ENCODE measurements at places on chromosomes 1 and 21.

DNA sequence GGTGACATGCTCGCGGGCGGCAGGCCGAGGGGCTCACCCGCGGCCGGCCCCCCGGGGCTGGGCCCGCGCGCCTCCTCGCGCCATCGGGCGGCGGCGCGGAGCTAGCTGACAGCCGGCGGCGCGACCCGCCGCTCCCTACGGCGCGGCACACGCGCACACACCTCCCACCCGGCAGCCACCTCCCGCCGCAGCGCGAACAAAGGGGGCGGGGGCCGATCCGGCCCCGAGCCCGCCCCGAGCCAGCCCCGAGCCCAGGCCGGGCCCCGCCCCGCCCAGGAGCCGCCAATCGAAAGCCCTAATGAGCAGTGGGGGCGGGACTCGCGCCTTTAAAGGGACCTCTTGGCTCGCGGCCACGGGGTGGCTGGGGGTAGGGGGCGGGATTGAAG, at the start of gene KIF21B:
Gene KIF21B, minus strand, starts transcription at position 198 of the 386 bp plus-strand sequence. CDS start 331 bp downstream, outside the sequence.
- DNase-seq = peak; percentile 76

GRCh38 chr1:85365851-85366250, 89.4 kb upstream of the BCL10 start:
- DNase-seq = no peak

DNA sequence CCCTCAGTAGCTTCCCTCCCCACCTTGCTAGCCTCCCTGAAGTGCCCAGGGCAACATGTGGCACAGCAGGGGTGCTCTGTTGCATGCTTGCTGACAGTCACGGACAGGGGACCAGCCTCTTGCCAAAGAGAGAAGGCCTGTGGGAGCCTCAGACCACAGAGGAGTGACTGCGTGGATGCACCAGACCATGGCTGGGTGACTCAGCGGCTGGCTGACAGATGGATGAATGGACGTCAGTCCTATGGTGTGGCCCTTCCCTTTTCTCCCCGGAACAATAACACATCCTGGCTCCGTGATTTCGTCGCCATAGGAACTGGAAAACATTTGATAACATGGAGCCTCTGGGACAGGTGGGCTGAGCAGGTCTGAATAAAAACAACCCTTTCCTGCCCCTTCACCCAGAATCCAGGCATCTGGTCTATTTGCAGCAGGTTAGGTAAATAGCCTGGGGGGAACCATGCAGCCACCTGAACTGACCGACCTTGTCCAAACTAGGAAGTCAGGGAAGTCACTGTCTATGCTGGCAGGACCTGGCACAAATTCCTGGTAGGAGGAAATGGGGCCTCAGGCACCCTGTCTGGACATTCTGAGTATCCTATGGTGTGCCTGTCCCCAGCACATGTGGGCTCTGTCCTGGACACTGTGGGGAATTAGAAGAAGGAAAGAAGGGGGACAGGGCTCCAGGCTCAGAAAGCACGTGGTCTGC, 53.3 kb downstream of the NENF start:
- peak; percentile 90 for DNase-seq

DNA sequence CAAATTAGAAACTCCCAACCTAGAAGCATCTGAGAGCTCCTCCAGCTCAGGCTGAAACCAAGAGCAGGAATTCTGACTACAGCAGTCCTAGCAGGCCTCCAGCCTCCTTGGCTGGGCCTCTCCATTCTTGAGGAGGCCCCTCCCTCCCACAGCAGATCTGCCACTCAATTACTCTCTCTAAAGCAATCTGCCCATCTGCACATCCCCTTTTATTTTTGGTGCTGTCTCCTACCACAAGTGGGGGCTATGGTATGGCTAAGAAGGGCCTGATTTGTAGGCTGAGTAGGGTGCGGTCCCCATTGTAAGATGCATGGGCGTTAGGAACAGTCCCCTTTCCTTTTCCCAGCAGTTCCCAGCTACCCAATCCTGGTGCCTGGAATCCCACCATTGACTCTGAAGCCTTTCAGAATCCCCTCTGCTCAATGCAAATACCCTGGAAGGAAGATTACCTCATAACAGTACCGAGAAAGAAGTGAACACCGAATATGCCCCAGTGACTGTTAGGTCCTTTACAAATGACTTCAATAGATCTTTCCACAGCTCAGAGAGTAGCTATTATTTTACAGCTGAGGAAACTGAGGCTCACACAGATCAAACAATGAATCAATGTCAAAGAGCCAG, 11.6 kb upstream of the TTC39A start:
- no peak for DNase-seq

DNA sequence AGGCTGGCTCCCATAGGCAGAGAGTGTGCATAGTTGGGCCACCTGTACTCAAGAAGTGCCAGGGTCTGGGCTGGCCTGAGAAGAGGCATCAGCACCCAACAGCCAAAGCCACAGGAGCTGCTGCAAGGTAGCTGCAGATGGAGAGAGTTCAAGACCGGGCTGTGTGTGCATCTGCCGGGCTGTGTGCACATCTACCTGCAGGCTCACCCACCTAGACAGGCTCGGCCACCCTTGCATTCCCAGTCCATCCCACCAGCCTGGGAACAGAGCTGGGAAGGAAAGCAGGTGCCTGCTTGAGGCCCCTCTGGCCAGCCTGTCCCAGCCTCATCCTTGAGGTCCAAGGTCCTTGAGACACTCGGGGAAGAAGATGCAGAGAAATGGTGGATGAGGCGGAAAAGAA, 194.4 kb upstream of the AJAP1 start:
- no peak for DNase-seq

DNA sequence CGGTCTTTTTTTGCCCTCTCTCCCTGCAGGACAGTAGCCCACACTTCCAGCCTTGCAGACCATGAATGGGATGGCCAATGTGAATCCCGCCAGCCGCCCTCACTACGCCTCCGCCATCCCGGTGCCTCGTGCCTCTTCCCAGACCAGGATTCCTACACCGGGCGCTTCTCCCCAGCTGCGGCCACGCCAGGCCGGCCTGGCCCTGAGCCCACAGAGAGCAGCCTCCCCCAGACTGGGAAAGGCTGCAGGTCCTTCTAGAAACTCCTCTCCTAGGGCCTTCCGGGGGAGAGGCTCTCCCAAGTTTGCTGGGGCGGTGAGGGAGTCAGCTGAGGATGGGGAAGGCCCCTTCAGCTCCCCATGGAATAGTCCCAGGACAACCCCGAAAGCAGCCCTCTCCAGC, 83.9 kb downstream of the NAV1 start:
- DNase-seq = no peak

DNA sequence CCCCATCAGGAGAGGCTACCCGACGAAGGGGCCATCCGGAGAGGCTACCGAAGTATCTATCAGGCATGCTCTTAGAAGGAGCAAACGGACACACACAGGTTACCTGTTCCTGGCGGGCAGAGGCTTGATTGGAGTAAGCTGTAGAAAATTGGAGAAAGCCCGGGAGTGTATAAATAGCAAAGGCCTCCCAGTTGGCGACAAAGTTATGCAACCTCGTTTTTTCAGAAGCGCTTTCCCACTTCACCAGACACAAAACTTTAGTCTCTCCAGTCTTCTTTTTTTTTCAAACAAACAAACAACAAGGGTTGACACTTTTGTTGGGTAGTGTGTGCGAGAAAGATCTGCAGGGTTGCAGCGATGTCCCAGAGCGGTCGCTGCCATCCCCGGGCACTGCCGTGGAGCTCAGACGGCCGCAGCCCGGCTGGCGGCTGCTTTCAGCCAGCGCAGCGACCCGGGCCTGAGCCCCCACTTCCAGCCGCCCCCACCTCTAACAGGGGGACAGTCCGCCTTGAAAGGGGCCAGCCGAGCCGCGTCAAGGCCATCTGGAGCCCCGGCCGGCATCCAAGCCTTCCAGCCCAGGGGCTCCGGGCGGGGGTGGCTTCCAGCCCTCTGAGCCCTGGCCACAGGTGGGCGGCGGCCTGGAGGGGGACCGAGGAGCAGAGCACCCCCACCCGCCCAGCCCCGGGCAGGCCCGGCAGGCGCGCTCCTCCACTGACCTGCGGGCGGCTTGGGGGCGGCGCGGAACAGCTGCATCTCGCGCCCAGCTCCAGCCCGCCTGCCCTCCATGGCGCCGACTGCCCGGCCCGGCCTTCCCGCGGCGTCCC, 616 bp downstream of the MCOLN3 start:
- no peak for DNase-seq

GRCh38 chr1:115056395-115056798, 26.8 kb downstream of the TSHB start:
- DNase-seq = peak; percentile 69

- peak; percentile 45 for DNase-seq
Measured at GRCh38 chr1:201999625-202000238, 10.7 kb upstream of the ELF3 start.

GRCh38 chr21:45572231-45572630, 30.0 kb upstream of the SLC19A1 start:
- DNase-seq = no peak

DNA sequence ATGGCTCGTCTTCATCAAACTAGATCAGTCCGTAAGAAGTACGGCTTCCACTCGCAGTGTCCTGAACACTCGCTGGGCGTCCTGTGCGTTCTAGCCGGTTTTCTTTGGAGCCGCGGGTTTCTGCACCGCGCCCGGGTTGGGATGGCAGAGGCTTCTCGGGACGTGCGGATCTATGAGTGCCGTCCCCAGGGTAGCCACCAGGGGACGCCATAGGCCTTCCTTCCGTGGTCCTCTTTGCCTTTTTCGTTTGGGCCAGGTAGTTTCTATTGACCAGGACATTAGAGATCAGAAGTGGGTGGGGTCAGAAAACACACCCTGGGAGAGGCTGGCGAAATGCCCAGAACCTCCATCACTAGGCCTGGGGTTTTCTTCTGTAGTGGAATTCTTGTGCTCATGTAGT, 273.8 kb downstream of the FAM72C start:
- peak; percentile 14 for DNase-seq

- no peak for DNase-seq
Measured at GRCh38 chr1:99348397-99349132, 84.3 kb downstream of the PLPPR4 start.

DNA sequence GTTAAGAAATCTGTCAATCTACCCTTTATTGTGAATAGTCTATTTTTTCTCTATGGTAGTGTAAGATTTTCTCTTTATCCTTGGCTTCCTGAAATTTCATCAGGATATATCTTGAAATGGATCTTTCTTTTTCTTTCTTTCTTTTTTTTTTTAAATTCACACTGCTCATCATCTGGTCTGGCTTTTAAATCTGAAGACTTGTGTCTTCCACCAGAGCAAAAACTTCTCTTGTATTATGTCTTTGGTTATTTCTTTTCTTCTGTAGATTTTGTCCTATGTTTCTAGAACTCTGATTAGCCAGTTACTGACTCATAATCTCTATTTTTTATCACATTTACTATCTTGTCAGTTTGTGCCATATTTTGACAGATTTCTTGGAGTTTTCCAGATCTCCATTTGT, 133.8 kb upstream of the LMO4 start:
- no peak for DNase-seq

DNA sequence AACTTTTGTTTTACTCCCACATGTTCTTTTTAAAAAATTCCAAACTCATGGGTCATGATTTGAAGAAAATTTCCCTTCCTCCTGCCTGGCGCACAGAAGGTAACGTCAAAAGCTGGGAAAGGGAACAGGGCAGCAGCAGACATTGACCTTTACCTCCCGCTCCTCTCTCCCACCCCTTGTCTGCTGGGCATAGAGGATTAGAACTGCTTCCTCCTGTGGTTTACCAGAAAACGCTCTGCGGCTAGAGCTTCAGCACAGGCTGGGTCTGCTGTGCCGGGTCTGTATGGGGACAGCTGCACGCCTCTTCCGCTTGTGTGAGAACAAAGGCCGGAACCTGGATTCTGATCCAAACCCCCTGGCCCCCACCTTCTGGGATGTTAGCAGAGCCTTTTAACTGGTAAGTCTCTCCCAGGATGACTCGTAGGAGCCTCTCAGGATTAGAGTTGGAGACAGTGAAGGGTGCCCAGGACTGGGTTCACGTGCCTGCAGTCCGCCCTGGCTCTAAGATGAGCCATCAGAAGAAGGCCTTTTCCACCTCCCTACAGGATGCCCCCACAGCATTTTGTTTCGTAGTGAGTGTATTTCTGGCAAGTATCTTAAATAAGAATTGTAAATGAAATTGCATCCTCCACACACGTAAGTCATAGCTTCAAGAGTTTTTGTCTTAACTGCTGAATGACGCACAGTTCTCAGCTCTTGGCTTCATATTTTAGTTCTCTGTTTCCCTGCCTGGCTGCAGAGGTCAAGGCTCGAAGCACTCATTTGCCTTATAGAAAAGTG, 5.2 kb downstream of the H6PD start:
- no peak for DNase-seq

DNA sequence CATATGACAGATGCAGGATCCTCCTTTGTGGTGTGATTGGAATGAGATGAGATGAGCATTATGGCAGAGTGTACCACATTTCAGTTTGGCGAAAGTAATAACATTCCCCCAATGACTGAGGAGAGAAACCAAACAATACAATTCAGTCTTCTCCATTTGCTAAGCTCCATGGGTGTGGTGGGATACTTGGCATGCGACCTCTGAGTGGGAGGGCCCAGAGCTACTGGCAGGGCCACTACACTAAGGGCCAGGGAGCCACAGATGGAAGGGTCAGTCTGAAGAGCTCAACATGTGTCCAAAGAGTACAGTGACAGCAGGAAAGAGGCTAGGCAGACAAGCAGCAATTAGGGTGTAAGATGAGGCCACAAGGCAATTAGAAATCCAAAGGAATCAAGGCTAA, 23.8 kb upstream of the PAXBP1 start:
- no peak for DNase-seq

DNA sequence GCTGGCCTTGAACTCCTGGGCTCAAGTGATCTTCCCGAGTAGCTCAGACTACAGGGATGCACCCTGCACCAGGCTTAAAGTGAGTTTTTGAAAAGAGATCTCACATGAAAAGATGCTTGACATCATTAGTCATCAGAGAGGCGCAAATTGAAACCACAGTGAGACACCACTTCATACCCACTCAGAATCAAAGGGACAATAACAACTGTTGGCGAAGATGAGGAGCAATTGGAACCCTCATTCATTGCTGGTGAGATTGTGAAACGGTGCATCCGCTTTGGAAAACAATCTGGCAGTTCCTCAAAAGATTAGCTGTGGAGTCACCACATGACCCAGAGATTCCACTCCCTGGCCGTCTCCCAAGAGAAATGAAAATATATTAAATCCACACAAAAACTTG, 122.3 kb downstream of the PGBD5 start:
- DNase-seq = peak; percentile 53

- no peak for DNase-seq
Measured at GRCh38 chr1:101605878-101606277, 369.1 kb downstream of the S1PR1 start.

GRCh38 chr1:15477646-15478212, 1.8 kb downstream of the CELA2B start:
- no peak for DNase-seq

Data from fibroblast of skin of scalp (primary cell).